ENCODE measurements at places on chromosomes 11 and 22.

GRCh38 chr11:14012846-14013245 is 50.3 kb downstream of the SPON1 start:
- DNase-seq = no peak

GRCh38 chr22:18035751-18036150 is 11.4 kb upstream of the MICAL3 start:
- DNase-seq = no peak

GRCh38 chr11:44530413-44531115 is 34.9 kb upstream of the CD82 start:
- DNase-seq = no peak

GRCh38 chr11:102592634-102593581 is 32.2 kb downstream of the MMP20 start:
- DNase-seq = no peak

DNA sequence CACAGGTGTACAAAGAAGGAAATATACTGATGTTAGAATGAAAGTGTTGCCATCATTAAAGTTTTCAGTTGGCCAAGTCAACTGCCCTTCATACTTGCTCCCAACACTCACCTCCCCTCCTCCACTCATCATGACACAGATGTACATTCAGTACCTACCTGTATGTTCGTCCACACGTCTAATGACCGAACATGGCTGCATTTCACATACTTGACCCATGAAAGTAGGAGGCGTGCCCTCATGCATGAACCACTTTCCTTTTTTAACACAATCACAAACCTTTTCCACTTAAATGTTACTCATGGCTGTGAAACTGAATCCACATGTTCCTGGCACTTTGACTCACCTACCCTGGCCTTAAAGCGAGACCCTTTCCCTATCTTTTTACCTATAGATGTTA is 3.2 kb upstream of the BUD13 start:
- no peak for DNase-seq

GRCh38 chr11:45662665-45663485 is 2.5 kb downstream of the CHST1 start:
- peak; percentile 90 for DNase-seq

GRCh38 chr11:41081756-41082285 is 377.6 kb downstream of the LRRC4C start:
- no peak for DNase-seq

DNA sequence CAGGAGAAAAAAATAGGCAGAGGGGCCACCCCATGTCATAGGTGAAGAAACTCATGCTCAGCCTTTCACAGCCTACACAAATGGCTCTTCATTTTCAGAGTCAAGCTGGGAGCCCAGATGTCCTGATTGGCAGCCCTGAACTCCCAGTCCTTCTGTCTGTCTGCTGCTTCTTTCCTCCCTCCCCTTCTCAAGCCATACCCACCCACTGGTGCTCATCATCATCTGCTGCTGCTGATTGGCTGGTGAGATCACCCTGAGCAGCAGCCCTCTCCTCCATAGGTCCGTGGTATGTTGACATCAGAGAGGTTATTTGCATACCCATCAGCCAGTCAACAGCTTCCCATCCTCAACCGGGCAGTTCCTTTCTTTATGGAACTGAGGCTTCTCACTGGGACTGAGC is 46.1 kb upstream of the PRDM11 start:
- DNase-seq = no peak

- DNase-seq = no peak
Observed at GRCh38 chr11:15194671-15195415, 80.1 kb downstream of the INSC start.

GRCh38 chr11:93213622-93214021 is 15.8 kb upstream of the SLC36A4 start:
- DNase-seq = no peak

DNA sequence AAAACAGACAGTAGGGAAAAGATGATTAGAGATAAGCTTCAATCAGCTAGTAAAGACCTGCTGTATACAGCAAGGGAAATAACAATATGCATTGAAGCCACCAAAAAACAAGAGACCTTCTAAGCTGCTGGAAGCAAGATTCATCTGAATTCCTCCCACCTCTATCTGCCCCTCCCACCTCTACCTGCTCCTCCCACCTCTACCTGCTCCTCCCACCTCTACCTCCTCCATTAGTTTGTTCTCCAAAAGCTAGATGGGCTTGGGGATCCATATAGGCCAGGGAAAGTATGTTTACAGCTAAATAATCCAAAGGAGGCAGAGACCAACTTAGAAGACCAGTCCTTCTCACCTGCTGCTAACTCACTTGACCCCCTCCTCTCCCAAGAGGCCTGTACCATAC is 33.2 kb downstream of the PAK1 start:
- no peak for DNase-seq

GRCh38 chr11:122451911-122452310 is 203.6 kb upstream of the UBASH3B start:
- DNase-seq = no peak

DNA sequence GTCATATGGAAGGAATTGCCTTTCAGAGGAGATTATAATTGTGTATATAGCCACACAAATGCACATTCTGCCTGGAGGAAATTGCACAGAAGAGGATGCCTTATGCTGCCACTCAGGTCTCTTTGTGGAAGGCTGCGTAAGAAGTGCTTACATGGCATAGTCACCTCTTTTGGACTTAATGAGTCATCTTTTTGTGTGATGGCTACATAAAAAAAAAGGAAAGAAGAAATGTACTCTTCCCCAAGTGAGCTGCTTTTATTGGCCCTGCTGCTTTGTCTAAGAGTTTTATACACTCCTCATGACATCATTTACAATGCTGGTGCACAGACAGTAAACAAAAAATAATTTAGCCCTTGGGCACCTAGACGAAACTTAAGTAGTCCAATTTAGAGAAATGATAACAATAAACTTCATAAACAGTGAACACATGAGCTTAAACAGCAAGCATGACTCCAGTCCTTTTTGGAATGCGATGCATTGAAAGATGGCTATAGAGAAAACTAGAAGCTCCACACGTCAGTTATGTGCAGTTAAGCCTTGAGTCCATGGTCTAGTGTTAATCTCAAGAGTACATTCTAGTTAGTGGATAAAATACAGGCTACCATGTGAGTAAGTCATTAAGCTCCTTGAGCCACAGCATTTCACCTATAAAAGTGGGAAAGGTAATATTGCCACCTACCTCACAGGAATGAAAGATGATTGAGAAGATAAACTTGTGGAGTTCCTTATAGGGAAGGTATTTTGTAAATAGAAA is 12.0 kb downstream of the CSTPP1 start:
- DNase-seq = no peak

DNA sequence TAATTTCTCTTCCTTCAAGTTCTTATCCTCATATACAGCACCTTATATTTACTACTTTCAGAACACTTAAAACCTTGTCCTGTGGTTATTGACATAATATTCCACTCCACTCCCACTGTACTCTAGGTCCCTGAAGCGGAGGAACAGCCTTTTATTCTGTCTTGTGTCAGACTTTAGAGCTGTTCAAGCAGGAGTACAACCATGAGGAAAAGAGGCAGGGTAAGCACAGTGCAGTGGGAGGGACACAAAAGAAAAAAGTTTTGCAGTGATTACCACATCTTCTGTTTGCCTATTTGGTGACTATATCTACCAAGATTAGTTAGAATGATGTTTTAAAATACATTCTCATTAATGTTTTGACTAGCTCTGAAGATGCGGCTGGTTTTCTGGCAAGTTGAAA is 122.0 kb upstream of the CEP126 start:
- DNase-seq = no peak

- DNase-seq = no peak
Observed at GRCh38 chr11:74339619-74340018, 28.2 kb upstream of the P4HA3 start.

DNA sequence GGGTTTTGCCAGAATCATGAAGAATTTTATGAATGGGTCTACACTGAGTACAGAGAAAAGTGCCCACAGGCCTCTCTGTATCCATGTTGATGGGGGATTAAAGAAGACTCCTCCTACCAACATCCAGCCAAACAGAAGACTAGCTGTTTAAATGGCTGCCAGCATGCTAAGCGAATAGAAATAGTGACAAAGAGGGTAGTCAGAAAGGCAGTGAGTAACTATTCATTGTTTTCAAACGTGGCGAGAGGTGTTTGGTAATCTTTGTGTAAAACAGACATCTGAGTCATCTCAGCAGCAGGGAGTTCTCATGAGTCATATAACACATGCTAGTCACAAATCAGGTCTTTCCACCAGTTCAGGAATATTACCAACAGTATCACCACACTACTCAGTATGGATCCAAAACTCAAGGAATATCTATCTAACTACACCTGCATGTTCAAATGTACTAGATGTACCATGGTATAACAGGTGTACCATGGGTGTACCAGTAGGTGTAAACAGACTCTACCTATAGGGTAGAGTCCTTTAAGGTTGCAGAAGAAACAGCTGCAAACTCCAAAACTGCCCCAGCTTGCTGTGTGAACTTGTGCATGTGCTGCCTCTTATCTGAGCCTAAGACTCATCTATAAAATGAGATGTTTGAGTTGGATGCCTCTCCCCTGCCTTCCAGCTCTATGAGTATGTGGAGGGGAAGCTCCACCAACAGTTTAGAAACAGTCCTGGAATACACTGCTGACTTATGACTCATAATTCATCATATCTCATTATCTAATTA is 82.0 kb downstream of the SLC1A2 start:
- no peak for DNase-seq

DNA sequence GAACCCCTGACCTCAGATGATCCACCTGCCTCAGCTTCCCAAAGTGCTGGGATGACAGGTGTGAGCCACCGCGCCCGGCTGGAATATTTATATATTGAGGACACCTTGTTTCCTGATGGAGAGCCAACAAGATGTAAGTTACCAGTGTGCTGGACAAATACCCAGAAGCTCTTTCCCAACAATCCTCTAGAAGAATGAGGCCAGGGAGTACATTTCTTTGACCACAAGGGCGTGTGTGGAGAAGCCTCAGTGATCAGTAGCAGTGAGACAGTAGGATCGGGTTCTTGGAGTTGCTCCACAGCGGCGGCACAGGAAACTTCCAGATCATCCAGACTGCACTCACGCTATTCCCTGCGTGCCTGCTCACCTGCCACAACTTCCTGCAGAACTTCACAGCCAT is 10.3 kb upstream of the POLA2 start:
- DNase-seq = no peak

DNA sequence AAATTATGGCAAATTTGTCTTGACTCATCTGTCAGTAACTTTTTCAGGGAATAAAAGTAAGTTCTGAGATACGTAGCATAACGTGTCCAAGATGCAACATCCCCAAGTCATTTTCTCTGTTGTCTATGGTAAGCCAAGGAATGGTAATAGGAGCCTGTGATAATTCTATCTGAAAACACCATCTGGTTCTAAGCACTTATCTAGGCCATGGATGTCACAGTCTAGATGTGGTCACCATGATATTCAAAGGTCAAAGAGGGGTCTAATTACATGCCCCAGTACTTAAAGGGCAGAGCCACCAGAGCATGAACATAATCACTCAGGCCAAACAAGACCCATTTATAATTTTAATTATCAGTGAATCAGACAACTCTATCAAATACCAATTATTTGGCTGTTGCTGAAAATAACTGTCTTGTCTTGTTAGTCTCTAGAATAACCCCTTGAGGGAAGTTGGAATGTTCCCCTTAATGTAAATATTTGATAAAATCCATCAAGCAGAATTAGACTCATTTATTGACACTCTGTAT is 225.1 kb upstream of the MPPED2 start:
- DNase-seq = no peak

- no peak for DNase-seq
Observed at GRCh38 chr22:49776891-49777290, 50.8 kb downstream of the BRD1 start.

GRCh38 chr22:37497062-37497599 is 10.9 kb upstream of the MFNG start:
- no peak for DNase-seq

DNA sequence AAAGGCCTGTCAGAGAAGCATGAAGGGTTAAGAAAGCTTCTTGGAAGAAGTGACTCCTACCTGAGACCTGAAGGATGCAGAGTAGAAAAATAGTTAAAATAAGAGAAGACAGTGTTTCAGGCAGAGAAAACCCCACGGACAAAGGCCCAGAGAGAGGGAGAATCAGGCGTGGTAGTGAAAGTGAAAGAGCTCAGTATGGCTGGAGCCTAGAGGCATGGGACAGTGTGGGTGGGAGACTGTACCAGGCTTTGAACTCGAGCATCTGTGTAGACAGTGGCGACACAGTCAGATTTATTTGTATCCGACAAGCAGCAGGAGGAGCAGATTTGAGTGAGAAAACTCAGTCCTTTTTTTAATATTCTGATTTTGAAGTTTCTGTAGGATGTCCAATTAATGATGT is 360.0 kb downstream of the OPCML start:
- no peak for DNase-seq

GRCh38 chr11:119120639-119121007 is 757 bp upstream of the HINFP start:
- DNase-seq = no peak

GRCh38 chr11:64643256-64643881 is 52.3 kb downstream of the SLC22A12 start:
- peak; percentile 65 for DNase-seq

- DNase-seq = no peak
Observed at GRCh38 chr11:125559888-125560287, 9.4 kb upstream of the EI24 start.

- DNase-seq = no peak
Observed at GRCh38 chr11:17001806-17002205, 12.4 kb downstream of the PLEKHA7 start.

GRCh38 chr22:40107851-40108378 is 69.8 kb upstream of the TNRC6B start:
- no peak for DNase-seq

DNA sequence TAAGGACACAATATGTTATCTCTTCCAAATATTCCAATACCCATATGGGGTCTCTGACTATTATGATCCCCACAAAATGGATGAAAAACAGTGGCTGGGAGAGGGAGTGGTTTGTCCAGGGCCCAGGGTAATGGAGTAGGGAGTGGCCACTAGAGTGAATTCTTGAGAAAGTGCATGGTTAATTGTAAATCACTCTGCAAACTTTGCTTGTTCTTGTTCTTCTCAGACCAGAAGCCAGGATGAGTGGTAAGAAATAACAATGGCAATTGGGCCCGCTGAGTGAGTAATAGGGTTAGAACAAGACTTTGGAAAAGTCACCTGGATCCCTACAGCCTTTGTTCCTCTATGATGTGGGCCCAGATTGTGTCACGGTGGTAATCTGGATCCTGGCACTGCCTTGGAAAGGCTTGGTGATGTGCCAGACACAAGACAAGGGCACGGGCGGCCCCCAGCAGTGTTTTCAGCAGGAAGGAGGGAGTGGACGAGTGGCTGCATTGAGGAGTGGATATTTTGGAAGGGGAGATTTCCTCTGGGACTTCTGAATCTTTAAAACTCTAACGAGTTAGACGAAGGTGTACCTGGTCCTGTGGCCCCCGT is 18.2 kb upstream of the KIRREL3 start:
- no peak for DNase-seq

GRCh38 chr11:889687-890475 is 20.7 kb downstream of the CHID1 start:
- no peak for DNase-seq

- no peak for DNase-seq
Observed at GRCh38 chr11:103988595-103988969, 47.9 kb upstream of the DDI1 start.
